ENCODE measurements at places on chromosomes 13 and 19.

GRCh38 chr13:107716241-107716640 is 499.1 kb downstream of the LIG4 start:
- DNase-seq = no peak

DNA sequence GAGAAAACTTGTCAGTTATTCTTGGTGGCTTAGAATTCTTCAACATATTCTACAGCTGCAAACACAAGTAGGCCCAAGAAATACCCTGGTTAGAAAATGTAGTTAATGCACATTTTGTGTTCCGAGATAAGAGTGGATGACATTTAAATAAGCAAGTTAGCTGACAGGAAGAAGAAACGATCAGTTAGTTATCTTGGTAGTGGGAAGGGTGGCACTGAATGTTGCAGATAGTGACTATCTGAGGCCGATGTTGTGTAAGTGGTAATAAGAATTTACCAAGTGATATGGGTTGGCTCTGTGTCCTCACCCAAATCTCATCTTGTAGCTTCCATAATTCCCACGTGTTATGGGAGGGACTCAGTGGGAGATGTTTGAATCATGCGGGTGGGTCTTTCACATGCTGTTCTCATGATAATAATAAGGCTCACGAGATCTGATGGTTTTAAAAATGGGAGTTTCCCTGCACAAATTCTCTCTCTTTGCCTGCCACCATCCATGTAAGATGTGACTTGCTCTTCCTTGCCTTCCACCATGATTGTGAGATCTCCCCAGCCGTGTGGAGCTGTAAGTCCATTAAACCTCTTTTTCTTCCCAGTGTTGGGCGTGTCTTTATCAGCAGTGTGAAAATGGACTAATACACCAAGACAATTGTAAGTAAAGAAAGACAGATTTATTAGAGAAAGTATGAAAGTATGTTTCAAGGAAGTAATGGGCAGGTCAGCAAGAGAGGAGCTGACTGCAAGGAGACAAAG is 10.9 kb upstream of the AKAP11 start:
- DNase-seq = no peak

DNA sequence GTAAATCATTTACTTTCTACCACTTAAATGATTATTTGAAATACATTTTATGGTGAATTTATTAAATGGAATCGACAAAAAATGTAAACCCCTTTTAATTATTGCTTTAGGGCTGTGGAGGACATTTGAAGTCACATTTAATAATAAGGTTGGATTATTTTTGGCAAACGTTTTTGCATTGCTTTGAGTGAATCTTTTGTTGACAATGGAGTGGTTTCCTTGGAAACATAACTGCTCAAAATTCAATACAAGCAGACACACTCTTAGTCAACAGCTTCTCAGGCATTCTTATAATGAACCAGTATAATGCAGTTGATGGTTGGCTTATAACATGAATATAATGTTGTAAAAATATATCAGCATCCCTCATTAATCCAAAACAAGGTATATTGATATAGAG is 104.7 kb downstream of the DCLK1 start:
- no peak for DNase-seq

DNA sequence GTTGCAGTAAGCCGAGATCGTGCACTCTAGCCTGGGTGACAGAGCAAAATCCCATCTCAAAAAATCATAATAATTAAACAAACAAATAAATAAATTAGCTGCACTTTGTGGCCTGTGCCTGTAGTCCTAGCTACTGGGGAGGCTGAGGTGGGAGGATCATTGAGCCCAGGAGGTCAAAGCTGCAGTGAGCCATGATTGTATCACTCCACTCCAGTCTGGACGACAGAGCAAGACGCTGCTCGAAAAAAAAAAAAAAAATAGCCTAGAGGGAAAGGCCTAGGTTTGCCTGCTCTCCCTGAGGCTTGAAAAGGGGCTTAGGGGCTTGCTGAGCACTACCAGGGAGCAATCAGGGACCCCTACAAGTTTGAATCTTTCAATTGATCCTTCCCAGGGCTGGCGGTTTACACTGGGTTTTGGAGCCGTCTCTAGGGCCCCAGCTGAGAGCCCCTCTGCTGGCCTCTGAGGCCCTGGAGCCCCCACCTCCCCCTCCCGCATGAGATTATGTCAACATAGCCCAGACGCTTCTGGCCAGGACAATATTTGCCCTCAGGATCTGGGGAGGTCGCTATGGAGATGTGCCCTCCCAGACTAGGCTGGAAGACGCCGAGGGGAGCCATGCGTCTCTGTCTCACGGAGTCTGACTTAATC is 10.4 kb upstream of the GIPR start:
- no peak for DNase-seq

DNA sequence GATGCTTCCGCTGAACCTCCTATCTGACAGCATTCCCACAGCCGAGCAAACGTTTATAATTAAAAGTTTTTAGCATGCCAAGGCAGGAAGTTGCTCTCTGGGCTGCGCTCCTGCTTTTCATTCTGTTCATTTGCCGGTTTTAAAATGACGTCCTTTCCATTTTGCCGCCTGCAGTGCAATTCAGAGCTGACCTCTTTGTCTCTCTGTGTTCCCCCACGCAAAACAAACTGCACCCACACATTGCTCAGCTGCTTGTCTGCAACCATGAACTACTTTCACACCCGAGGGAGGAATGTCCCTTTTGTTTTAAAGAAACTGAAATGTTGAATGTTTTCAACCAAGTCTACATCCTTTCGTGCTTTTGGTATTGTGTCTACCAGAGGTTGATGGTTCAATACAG is 416.5 kb downstream of the EFNB2 start:
- no peak for DNase-seq

- DNase-seq = no peak
Measured at GRCh38 chr13:51934461-51935087, 72.8 kb downstream of the CCDC70 start.

DNA sequence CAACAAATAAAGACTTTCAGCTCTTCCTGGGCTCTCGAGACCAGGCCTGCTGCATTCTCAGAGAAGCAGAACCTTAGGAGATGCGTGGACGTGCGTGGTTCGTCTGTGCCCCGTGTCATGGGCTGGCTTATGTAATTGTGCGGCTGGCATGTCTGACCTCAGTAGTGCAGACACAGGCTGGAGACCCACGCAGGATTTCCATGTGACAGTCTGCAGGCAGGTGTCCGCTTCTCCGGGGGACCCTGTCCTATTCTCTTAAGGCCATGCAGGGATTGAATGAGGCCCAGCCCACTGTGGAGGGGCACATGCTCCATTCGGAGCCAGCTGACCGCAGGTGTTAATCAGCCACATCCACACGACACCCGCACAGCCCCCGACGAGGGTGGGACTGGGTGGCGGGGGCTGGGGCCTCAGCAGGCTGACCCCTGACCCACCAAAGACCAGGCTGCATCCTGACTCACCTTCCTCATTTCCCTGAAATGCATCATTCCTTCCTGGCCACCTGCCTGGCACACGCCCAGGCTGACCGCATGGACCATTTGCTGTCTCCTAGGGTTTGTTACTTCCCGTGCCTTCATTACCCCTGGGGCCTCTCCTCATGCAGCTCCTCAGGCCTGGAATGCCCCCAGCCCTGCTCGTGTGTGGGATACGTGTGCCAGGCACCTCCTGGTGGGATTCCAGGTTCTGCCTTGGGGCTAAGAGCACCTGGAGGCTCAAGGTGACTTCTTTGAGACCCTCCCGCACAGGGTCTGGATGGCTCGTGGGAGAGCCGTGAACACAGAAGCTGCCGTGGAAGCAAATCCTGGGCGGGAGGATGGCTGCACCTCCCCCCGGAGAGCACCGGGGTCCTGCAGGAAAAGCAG is 10.7 kb upstream of the MCF2L start:
- no peak for DNase-seq

DNA sequence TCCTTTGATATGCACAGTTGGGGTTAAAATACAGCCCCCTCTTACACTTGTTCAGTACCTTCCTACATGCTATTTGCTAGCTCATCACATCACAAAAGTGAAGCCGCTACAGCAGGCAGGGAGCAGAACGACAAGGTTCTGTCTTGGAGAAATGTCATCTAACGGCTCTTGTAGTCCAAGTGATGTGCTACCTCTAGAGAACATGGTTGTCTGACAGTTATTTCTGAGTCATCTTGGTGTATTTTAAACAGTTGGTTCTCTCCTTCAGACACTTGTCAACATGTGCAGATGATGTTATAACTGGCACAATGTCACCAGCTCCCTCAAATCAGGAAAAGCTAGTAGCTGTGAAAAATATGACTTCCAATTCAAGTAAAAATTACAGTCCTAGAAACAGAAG is 865.0 kb downstream of the PCDH9 start:
- DNase-seq = no peak

DNA sequence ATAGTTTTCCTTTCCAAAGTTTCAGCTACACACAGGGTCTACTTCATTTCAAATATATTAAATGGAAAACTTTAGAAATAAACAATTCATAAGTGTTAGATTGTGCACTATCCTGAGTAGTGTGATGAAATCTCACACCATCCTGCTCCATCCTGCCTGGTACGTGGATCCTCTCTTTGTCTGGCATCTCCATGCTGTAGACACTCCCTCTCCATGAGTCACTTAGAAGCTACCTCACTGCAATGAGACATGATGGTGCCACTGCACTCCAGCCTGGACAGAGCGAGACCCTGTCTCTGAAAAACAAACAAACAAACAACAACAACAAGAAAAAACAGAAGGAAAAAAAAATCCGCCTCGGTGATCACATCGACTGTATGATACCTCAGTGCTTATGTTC is 191.8 kb downstream of the PCCA start:
- no peak for DNase-seq

- DNase-seq = no peak
Measured at GRCh38 chr13:25157681-25158080, 14.4 kb downstream of the AMER2 start.

- DNase-seq = no peak
Measured at GRCh38 chr19:40923934-40924391, 41.9 kb upstream of the CYP2A7 start.

GRCh38 chr19:45296355-45296754 is 26.3 kb downstream of the CKM start:
- DNase-seq = no peak

GRCh38 chr13:92991692-92992091 is 234.9 kb upstream of the GPC6 start:
- no peak for DNase-seq

DNA sequence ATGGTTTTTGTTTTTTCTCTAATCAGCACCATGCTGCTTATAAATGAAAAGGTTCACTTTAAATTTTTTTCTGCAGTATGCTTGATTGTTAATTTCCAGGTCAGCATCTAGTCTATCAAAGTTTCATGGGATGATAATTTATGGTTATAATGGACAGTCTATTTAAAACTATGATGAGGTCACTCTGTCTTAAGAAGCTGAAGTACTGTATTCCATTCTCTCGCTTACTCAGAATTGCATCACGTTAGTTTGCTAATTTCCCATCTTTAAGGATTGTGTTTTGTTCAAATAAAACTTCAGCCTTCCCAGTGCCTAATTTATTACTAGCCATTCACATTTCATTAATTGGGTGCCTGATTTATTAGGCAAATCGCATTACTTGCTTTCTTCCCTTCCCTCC is 94.3 kb downstream of the GPC6 start:
- DNase-seq = no peak

DNA sequence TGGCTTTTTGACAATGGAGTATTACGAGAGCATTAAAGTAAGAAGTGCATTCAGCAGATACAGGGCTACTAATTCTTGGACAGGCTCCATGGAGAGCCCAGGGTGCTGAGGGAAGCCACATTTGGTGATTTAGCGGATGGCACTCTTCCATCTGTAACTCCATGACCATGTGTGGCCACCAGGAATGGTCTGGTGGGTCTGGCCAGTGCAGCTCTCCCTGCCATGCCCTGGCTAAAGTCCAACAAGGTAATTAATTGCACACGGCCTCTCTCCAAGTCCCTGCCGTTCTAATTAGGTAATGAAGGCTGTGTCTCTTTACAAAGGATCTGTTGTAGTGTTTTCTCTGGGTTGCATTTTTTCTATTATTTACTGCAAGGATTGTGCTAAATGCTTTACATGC is 4.3 kb upstream of the ZFR2 start:
- no peak for DNase-seq

- DNase-seq = no peak
Measured at GRCh38 chr13:91546900-91547299, 148.5 kb downstream of the GPC5 start.

DNA sequence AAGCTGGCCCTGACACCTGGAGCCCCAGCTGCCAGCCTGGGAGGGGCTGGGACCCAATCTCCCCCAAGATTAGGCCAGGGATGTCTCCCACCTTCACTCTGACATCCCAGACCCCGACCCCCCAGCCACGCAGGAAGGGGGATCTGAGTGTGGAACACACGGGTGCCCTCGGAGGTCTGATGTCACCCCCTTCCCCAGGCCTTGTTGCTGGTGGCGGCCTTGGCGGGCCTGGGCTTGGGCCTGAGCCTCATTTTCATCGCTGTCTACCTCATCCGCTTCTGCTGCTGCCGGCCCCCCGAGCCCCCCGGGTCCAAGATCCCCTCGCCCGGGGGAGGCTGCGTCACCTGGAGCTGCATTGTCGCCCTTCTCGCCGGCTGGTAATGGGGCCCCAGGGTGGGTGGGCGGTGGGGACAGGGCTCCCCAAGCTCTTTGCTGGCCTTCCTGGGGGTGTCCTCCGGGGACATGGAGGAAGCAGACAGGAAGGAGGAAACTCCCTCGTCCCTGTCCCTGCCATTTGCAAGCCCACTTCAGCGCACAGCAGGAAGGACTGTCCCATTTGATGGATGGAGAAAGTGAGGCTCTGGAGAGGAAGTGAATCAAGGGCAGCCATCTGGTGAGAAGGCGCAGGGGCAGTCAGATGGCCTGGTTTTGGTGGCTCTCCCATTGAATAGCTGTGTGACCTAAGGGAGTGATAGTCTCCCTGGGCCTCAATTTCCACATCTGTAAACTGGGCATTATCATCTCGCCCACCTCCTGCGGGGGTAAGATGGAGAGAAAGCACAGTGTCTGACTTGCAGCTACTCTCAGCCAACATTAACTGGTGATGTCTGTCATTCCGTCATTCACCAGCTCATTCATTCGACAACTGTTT is 3.9 kb downstream of the TTYH1 start:
- no peak for DNase-seq
